ENCODE measurements at places on chromosomes 13 and 19.

- DNase-seq: no peak
These were observed 18.5 kb downstream of the RNASEH2B start for GRCh38 chr13:50928102-50928501.

DNA sequence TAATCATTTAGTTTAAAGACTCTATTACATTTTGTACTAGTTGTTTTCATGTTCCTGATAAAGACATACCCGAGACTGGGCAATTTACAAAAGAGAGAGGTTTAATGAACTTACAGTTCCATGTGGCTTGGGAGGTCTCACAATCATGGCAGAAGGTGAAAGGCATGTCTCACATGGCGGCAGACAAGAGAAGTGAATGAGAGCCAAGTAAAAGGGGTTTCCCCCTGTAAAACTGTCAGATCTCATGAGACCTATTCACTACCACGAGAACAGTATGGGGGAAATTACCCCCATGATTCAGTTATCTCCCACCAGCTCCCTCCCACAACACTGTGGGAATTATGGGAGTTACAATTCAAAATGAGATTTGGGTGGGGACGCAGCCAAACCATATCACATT lies 129.2 kb downstream of the PAN3 start:
- no peak for DNase-seq

DNA sequence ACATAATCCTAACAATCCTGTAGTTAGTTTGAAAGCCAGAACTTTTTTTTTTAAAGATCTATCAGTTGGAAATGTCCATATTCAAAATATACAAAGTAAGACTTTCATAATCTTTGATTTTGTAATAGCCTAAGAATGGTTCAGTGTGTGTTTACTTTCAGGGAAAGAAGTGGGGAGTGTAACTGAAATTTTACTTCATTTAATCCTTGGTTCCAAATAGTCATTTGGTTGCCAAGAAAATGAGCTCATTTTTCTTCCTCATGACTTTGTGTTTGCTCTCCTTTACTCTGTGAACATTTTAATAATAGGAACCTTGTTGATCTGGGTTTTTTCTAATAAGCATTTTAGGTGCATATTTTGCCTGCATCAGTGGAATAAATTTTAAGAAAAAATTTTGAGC lies 278.8 kb downstream of the SLITRK6 start:
- DNase-seq: no peak

DNA sequence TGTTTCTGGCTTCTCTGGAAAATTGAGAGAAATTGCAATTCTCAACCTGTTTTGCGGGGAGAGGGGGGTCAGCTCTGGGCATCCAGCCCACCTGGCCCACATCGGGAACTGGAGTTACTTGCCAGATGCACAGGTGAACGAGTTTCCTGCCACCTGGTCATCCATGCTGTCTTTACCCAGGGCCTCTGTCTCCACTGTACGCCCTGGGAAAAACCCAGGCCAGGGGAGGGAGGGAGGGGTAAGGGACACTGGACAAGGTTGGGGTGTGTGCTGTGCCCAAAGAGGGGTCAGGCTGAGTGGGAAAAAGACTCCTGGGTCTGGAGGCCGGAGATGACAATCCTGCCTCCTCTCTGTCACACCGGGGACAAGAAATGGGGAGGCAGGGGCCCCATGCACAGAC lies 307.6 kb downstream of the ZNF536 start:
- DNase-seq: no peak

DNA sequence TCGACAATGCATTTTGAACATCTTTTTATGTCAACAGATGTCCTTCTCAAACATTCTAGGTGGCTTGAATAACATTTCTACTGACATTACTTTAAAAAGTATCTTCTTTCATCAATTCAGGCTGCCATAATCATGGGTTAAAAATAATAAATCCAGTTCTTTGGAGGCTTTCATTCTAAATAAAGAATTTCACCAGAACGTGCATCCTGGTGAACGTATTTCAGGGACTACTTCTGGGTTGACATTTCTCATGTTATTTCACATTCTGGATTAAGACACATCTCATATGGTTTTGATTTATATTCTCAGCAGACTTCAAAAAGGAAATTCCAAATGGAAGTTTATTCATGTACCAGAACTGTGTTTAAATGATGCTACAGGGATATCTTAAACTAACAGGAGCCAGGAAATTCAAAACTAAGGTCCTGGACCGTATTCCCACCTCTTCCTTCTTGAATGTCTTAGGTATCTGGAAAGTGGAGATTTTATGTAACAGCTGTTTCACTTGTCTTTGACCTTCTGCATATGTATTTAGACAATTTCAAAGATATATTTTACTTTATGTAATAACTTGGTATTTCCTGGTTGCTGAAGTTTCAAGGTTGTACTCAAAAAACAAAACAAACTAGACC lies 107.2 kb downstream of the STARD13 start:
- no peak for DNase-seq

DNA sequence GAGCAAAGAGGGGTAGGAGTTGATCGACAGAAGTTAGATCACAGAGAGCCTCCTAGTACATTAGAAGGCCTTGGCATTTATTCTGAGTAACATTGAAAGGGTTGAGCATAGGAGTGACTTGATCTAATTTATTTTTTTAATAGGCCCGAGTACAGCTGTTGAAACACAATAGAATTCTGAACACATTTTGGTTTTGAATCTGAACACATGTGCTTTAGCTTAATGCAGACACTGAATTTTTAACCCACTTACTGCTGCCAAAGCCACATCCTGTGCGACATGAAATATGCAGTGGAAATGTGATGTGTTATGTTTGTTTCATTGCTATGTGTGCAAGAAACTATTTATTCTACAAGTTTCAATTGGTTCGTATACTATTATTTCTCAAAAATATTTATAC lies 1505.9 kb downstream of the PCDH9 start:
- DNase-seq: no peak

Data from renal cortical epithelial cell (primary cell).